Stimulated activated CD8-positive, alpha-beta memory T cell treated with anti-CD3 and anti-CD28 coated beads, Interleukin-4, amount 100 ng/mL, for 48 hours (primary cell): ENCODE measurements at places on chromosomes 1 and 21.

DNA sequence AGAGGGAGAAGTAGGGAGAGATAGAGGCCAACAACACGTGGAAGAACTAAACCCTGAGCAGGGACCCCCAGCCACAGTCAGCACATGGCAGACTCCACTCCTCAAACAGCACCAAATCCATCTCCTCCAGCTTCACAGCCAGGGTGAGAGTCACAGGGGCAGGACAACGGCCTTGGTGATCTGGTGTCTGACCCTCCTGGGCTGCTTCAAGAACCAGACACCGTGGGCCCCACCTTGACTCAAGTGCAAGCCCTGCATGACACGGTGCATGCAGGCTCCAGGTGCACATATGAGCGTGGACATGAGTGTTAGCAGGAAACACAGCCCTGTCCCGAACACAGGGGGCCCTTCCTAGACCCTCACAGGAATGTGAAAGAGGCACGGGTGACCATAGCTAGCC is 21.9 kb downstream of the S100A7 start:
- DNase-seq: no peak

GRCh38 chr1:6686294-6686693 is 15.3 kb downstream of the DNAJC11 start:
- no peak for DNase-seq

GRCh38 chr1:41919764-41920397 is 1.2 kb upstream of the HIVEP3 start:
- peak; percentile 85 for DNase-seq

- DNase-seq: no peak
Observed at GRCh38 chr21:46065914-46066551, 31.9 kb upstream of the COL6A2 start.

DNA sequence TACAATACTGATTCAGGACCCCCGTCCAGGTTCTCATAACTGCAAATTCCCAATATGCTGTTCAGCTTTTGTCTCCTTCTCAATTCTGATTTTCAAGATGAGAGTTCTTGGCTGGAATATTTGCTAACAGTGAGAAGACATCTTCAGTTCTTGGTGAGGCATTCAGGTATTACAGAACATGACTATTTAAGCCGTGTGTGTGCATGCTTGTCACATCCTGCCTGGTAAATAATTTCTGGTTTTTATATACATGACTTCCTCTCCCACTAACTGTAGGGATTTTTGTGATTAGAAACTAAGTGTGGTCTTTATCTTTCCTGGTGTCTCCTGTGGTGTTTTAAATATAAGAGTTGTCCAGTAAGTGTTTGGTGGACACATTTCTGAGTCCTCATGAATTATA is 10.2 kb upstream of the SLC19A2 start:
- DNase-seq: no peak
